ENCODE measurements at places on chromosomes 7 and 10.

- DNase-seq: no peak
Observed at GRCh38 chr7:129781928-129782817, 170.6 kb downstream of the UBE2H start.

DNA sequence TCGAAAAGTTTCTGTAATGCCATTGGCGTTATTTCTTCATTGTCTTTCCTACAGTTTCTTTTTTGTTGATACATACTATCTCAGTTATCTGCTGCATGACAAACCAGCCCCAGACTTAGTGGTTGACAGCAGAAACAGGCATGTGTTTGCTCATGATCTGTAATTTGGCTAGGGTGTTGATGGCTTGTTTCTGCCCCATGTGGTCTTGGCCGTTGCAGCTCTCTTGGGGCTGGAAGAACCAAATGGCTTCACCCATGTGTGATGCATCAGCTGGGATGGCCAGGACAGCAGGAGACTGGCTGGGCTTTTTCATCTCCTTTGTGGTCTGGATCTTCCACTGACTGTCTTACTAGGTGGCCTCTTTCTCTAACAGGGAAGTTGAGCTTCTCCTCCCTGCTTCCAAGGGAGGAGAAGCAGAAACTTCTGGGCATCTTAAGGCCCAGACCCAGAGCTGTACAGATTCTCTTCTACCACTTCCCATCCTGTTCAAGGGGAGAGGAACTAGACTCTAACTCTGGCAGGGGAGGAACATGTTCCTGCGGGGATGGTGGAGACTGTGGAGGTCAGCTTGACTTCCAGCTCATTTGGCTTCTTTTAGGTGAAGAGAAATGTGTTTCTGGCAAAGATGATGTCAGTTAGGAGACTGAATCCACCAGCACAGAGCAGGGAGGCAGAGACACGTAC, 89.3 kb downstream of the FANK1 start:
- DNase-seq: no peak

DNA sequence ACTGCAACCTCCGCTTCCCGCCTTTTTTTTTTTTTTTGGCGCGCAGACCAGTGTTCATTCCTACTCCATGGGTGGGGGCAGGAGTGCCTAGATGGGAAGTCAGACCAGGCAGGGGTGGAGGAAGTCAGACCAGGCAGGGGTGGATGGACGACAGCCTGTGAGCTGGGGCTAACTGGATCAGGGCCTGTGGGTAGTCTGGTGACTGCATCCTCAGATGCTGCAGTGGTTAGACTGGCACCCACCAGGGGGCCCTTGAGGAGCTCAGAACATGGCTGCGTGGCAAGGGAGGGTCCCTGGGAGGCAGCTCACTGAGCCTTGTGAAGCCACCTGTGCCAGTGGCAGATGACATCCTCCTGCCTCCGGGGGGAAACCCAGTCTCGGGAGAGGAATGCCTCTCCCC, 35.1 kb downstream of the RCC1L start:
- no peak for DNase-seq

GRCh38 chr7:75776295-75776971, 4.4 kb upstream of the CCL26 start:
- peak; percentile 12 for DNase-seq

DNA sequence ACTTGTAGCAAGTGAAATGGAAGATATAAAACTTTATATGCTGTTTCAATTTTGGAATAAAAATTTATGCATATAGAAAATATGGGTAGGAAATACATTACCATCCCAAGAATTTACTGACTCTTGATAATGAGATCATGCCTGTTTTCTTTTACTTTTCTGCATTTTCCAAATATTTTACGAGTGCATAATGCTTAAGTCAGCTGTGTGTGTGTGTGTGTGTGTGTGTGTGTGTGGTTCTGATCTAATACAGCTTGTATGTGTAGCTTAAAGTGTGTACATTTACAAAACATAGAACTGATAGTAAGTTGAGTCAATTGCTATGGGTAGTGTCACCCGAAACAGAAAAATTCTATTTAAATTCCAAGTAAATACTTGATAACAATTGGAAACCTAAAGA, 315.9 kb upstream of the LRRN3 start:
- DNase-seq: no peak

DNA sequence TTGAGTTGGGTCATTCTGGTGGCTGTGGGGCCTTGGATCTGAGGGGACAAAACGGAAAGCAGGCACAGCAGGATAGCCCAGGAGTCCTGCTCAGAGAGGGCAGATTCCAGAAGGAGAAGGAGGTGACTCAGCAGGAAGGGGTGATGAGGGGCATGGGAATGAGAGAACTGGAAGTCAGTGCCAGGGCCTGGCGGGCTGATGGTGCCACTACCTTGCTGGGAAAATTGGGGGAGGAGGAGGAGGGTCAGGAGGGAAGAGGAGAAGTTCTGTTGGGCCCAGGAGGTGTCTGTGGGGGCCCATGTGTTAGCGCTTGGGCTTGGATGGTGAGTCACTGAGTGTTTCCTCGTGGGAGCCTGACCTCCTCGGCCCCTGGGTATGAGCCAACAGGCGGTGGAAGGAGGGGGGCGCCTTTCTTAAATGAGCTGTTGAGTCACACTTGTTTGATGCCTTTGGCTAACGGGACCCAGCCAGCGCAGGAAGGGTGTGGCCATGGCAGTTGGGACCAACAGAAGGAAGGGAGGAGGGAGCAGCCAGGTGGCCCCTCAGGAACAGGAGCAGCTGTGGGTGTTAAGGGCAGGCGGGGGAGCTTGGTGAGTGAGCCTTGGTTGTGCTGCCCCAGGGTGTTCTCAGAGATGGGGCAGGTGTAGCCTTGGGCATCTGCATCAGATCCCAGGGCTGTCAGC, 130.0 kb upstream of the BTBD16 start:
- no peak for DNase-seq

DNA sequence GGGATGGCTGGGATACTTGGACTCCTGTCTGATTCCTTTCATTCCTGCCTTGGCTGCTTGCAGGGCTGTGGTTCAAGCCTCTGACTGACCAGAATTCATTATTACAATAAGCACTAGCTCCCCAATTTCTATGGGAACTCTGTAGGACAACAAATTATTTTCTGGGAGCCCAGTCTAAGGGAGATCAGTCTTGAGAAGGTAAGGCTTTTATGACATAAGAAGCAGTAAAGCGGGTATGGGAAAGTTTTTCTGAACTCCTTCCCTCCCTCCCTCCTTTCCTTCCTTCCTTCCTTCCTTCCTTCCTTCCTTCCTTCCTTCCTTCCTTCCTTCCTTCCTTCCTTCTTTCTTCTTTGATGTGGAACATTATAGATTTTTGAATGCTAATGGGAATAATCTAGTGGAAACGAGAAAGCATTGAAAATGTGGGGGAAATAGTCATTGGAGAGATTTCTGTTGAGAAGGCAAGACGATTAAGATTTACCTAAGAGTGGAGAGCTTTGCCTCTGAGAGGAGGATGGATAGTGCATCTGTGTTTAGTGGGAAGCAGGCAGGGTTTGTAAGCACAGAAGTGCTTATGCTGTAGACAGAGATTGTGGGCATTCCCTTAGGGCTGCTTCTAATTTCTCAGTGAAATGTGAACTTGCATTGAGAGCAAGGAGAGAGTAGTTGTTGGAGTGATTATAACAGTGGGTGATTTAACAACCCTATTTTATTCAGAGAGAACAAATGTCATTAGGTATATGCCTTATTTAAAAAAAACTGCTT, 201.5 kb downstream of the DNAJB9 start:
- no peak for DNase-seq

GRCh38 chr10:43210556-43210955, 56.3 kb downstream of the RASGEF1A start:
- DNase-seq: no peak

GRCh38 chr7:78111386-78111785, 312.8 kb downstream of the PHTF2 start:
- DNase-seq: no peak

DNA sequence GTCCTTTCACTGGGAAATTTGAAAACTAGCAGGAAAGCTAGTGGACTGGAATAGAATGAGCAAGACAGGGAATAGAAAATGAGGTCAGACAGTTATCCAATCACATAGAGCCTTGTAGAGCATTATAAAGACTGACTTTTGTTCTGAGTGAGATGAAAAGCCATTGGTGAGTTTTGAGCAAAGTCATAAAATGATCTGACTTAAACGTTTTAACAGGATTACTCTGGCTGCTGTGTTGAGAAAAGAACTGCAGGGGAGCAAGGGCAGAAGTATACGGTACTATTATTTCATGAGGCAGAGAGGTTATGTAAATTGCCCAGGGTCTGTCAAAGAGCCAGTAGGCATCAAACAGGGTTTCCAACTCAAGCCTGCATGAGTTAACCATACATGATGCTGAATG, 393.4 kb downstream of the TFEC start:
- no peak for DNase-seq

- no peak for DNase-seq
Observed at GRCh38 chr10:29728541-29729049, 93.8 kb upstream of the SVIL start.

GRCh38 chr10:36638462-36639155, 486.8 kb upstream of the ANKRD30A start:
- no peak for DNase-seq

DNA sequence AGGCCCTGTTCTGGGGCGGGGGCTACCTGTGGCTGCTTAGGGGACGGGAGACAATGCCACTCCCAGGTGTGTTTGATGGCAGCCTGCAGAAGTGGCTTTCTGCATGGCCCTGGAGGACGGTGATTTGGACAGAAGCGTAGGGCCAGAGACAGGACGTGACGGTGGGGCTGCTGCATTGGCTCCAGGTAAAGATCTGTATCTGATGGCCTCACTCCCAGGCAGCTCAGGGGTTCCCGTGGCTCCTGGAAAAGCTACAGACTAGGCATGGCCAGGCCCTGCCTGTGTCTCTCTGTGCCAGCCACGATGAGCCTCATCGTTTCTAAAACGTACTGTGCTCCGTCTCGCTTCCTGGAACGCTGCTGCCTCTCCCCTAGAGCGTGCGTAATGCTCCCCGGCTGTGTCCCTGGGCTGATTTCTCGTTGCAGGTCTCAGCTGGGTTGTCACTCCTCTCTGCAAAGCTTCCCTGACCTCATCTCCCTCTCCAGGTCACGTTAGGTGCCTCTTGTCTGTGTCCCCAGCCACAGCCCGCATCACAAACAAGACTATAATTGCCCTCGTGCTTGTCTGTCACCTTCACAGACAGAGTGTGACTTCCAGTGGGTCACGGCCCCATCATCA, 12.6 kb downstream of the GTF2IRD1 start:
- DNase-seq: no peak

DNA sequence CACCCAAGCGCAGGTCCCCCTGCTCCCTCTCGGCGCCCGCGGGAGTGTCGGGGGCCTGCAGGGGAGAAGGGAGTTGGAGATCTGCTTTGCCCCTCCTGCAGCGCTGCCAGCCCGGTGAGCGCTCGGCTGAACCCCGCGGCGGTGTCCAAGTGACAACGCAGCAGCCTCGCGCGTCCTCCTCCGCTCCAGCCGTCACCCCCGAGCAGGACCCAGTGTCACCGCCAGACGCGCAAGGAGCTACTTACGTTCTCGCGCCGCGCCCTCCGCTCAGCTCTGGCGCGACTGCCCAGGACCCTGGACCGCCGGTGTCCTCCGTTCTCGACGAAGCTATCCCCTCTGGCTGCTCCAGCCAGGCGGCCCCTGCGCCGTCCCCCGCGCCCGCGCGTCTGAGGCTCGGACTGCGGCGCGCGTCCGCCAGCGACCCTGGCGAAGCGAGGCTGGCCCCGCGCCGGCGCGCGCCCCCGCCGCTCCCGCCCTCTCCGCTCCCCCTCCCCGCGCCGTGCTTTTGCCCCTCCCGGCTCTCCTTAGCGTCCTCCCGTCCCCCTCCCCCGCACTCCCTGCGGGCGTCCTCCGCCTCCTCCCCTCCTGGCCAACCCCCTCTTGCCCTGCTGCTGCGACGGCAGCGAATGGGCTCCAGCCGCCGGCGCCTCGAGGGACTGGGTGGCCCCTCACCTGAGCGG, at the start of gene NRCAM:
Gene NRCAM, minus strand, starts transcription at position 439 of the 680 bp plus-strand sequence. CDS start 216,372 bp downstream, outside the sequence.
- DNase-seq: no peak

DNA sequence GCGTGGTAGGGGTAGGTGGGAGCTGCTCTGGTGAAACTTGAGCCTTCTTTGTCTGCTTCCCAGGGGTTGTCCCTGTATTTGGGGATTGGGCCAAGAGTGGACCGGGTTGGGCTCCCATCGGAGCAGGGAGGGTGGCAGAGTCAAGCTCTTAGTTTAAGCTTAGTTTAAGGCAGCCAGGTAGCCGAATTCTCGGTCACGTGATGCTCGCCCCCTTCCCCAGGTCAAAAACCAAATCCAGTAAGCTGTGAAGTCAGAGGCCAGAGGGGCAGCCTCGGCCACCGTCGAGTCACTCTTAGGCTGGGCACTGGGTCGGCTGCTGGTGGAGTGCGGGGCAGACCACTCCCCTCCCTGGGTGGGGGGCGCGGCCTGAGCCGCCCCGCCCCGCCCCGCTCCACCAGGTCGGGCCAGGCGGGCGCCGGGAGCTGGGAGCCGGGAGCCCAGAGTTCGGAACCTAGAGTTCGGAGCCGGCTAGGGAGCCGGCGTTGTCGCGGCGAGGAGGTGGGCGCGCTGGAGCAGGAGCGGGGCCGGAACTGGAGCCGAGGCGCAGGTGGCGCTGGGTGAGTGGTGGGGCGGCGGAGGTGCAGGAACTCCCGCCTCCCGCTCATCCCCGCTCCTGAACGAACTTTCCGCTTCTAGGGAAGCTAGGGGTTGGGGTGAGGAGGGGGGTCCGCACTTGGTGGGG, 2.8 kb upstream of the LZTS2 start:
- no peak for DNase-seq

- DNase-seq: no peak
Observed at GRCh38 chr7:128318691-128319090, 25.0 kb downstream of the RBM28 start.

GRCh38 chr7:116800594-116800993, 61.8 kb upstream of the CAPZA2 start:
- no peak for DNase-seq

All from stimulated activated CD4-positive, alpha-beta T cell treated with anti-CD3 and anti-CD28 coated beads, TNF-alpha, amount 100 ng/mL, for 1 hour (primary cell).